ENCODE measurements at places on chromosomes 1 and 21. TPM values are rescaled to one million over a fixed set of nuclear protein-coding genes. Genes with fewer than 3 reads are reported as not detected.

GRCh38 chr1:204357551-204358490 lies 1.9 kb downstream of the PLEKHA6 start:
- H3K36me3 ChIP-seq: no peaks in the 10 kb centered on the region
- H3K27me3 ChIP-seq: no peaks in the 10 kb centered on the region
- H3K27ac ChIP-seq: no peak overlapping the region
- no peak for DNase-seq
- no peak overlapping the region for H3K4me3 ChIP-seq

VHLL gene
- not detected for total RNA-seq

- no peak overlapping the region for H3K27ac ChIP-seq
- no peaks in the 10 kb centered on the region for H3K27me3 ChIP-seq
- no peak overlapping the region for H3K4me3 ChIP-seq
- H3K36me3 ChIP-seq: no peaks in the 10 kb centered on the region
- DNase-seq: no peak
These were observed 37.2 kb upstream of the AIM2 start for GRCh38 chr1:159113596-159114433.

SH3BGR gene
- total RNA-seq: 1.2 TPM

CITED4 gene
- 0.64 TPM for total RNA-seq

LCE2A gene
- not detected for total RNA-seq

- DNase-seq: no peak
- H3K4me3 ChIP-seq: no peak overlapping the region
- no peak overlapping the region for H3K27ac ChIP-seq
- H3K36me3 ChIP-seq: peaks cover 15% of the 10 kb centered on the region
These were observed 76.9 kb upstream of the NEK2 start for GRCh38 chr1:211752317-211752716.

FCRL5 gene
- total RNA-seq: 7.8 TPM

DNA sequence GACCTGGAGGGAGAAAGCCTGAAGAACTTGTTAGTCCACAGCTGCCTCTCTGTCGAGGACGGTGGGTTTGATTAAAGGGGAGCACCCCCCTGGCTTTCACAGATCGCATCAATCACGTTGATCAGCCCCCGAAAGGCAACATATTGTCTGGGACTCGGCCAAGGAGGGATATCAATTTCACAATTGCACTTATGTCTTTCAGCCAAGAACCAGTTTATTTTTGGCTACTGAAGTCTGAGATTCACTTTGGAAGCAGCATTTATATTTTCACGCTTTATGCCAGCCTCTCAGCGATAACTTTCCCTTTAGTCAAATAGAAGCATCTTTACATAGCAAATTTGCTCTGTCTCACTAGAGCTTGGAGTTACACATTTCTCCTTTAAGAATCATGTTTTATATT lies 253.2 kb upstream of the RRP15 start:
- no peaks in the 10 kb centered on the region for H3K36me3 ChIP-seq
- H3K4me1 ChIP-seq: no peaks in the 10 kb centered on the region
- no peak for DNase-seq
- H3K4me3 ChIP-seq: no peak overlapping the region

OR2T11 gene
- total RNA-seq: not detected

DNA sequence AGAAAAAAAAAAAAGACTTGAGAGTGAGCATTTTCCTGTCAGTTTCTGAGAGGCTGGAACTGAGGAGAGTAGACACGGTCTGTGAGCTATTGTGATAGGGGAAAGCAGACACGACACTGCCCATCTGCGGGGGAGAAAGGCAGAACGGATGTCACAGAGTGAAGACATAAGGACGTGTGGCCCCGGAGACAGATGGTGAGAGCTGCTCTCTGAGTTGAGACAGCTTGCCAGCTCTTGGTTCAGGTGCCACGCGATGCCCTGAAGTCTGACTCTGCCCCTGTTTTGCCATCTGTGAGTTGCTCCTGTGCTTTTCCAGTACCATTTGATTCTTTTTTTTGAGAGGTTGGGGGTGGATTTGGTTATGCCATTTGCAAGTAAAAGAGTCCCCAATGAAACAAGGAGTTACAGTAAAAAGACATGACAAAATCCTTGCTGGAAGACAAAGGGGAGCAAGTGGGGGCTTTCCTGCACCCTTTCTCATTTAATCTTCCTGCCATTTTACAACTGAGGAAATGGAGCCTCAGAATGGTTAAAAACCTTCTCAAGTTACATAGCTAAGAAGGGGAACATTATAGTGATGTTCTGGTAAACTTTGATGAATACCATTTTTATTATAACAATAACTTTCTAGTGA lies 128.9 kb upstream of the DNAH14 start:
- no peaks in the 10 kb centered on the region for H3K27me3 ChIP-seq
- H3K4me3 ChIP-seq: no peak overlapping the region
- no peaks in the 10 kb centered on the region for H3K36me3 ChIP-seq
- no peak overlapping the region for H3K27ac ChIP-seq
- no peak for DNase-seq
- H3K4me1 ChIP-seq: no peaks in the 10 kb centered on the region

CRP gene
- total RNA-seq: 0.54 TPM

- H3K36me3 ChIP-seq: no peaks in the 10 kb centered on the region
- H3K4me3 ChIP-seq: no peak overlapping the region
- no peak for DNase-seq
- peaks cover 5% of the 10 kb centered on the region for H3K27me3 ChIP-seq
These were observed 651 bp upstream of the GABRD start for GRCh38 chr1:2018217-2019171.

DNA sequence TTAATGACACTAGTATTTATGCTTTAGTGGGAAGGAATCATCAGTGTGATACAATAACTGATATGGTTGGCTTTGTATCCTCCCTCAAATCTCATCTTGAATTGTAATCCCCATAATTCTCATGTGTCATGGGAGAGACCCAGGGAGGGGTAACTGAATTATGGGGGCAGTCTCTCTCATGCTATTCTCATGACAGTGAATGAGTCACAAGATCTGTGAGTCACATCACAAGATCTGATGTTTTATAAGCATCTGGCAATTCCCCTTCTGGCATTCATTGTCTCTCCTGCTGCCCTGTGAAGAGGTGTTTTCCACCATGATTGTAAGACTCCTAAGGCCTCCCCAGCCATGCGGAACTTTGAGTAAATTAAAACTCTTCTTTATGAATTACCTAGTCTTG lies 1760.3 kb downstream of the NCAM2 start:
- no peaks in the 10 kb centered on the region for H3K27me3 ChIP-seq
- DNase-seq: no peak
- no peaks in the 10 kb centered on the region for H3K36me3 ChIP-seq
- no peak overlapping the region for H3K27ac ChIP-seq

ILF2 gene
- total RNA-seq: 261 TPM

LDLRAD1 gene
- not detected for total RNA-seq

DNA sequence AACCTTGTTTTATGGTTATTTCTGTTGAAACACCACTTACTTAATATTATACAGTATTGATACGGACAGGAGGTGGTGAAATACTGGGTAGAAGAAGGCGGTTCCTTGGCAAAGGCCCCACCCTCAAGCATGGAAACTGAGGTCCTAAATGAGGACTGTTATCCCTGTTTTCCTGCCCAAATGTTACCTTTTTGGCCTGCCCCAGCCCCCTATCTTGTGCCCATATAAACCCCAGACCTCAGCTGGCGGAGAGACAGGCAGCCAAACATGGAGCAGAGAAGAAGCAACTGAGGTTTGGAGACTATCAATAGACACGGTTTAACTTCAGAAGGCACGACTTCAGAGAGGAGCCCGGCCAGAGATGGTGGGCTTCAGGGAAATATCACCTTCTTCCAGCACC lies 640.1 kb downstream of the PTPRU start:
- DNase-seq: no peak
- H3K4me1 ChIP-seq: no peaks in the 10 kb centered on the region
- H3K27me3 ChIP-seq: no peaks in the 10 kb centered on the region
- no peaks in the 10 kb centered on the region for H3K36me3 ChIP-seq
- no peak overlapping the region for H3K27ac ChIP-seq
- no peak overlapping the region for H3K4me3 ChIP-seq

IL22RA1 gene
- total RNA-seq: 0.08 TPM

TRIM58 gene
- not detected for total RNA-seq

DNA sequence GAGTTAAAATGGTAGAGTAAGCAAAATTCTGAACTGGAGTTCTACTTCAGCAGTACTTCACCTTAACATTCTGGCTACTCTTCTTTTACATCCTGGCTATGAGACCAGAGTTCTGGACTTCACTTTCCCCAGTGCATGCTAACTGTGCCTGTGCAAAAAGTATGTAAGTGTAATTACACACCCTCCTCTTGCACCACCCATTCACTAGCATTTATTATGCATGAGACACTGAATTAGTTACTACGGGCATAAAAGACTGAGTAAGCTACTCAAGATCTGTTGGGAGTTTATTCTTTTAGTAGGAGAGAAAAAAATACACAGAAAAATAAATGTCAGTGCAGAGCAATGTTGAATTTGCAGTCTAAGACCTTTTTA lies 87.2 kb downstream of the GIPC2 start:
- no peak for DNase-seq
- no peaks in the 10 kb centered on the region for H3K4me1 ChIP-seq
- no peaks in the 10 kb centered on the region for H3K36me3 ChIP-seq
- H3K4me3 ChIP-seq: no peak overlapping the region

- no peak for DNase-seq
- no peak overlapping the region for H3K27ac ChIP-seq
- no peaks in the 10 kb centered on the region for H3K36me3 ChIP-seq
- H3K4me3 ChIP-seq: no peak overlapping the region
- H3K4me1 ChIP-seq: peaks cover 10% of the 10 kb centered on the region
These were observed 21.3 kb downstream of the RAB3B start for GRCh38 chr1:51969038-51969705.

- H3K27me3 ChIP-seq: no peaks in the 10 kb centered on the region
- H3K4me1 ChIP-seq: peaks cover 17% of the 10 kb centered on the region
- H3K27ac ChIP-seq: no peak overlapping the region
- no peak overlapping the region for H3K4me3 ChIP-seq
- no peaks in the 10 kb centered on the region for H3K36me3 ChIP-seq
- DNase-seq: no peak
These were observed 3.2 kb upstream of the TMEM63A start for GRCh38 chr1:225885336-225885735.

APCS gene
- 0.45 TPM for total RNA-seq

GRCh38 chr1:114318961-114319360 lies 165.3 kb upstream of the SYT6 start:
- no peak overlapping the region for H3K27ac ChIP-seq
- H3K4me3 ChIP-seq: no peak overlapping the region
- no peaks in the 10 kb centered on the region for H3K36me3 ChIP-seq
- no peaks in the 10 kb centered on the region for H3K27me3 ChIP-seq

GRCh38 chr1:177255411-177255810 lies 84.7 kb downstream of the BRINP2 start:
- H3K36me3 ChIP-seq: no peaks in the 10 kb centered on the region
- no peaks in the 10 kb centered on the region for H3K27me3 ChIP-seq
- H3K4me1 ChIP-seq: no peaks in the 10 kb centered on the region
- DNase-seq: no peak

DNA sequence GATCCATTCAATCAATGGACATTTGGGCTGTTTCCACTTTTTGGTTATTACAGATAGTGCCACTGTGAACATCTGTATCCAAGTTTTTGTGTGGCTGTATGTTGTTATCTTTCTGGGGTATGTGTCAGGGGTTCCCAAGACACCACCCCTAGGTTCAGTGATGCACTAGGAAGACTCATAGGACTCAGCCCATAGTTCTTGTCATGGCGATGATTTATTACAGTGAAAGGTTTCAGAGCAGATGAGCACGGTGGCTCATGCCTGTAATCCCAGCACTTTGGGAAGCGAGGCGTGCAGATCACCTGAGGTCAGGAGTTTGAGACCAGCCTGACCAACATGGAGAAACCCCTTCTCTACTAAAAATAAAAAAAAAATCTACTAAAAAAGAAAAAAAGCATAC lies 64.1 kb downstream of the MAN1C1 start:
- H3K27ac ChIP-seq: no peak overlapping the region
- H3K4me1 ChIP-seq: peaks cover 10% of the 10 kb centered on the region
- H3K27me3 ChIP-seq: peaks cover 6% of the 10 kb centered on the region
- no peak for DNase-seq

RAP1GAP gene
- total RNA-seq: 0.05 TPM

DNA sequence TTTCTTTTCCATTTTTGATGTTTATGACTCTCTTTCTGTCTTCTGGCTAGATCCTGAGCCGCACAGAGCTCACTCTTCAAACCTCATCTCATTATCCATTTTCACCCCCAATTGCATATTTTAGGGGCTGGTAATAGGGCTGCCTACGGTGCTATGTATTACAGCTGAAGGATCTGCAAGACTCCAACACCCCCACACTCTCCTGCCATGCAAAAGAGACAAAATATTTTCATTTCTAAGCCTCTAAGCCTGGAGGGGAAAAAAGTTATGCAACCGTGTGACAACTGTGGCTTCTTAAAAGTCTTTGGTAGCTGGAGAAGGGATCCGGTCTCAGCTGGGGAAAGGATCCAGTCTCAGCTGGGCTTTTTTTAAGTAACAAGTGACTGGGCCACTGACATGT lies 311.6 kb downstream of the NPHP4 start:
- H3K4me1 ChIP-seq: no peaks in the 10 kb centered on the region
- no peak overlapping the region for H3K27ac ChIP-seq
- H3K4me3 ChIP-seq: no peak overlapping the region
- H3K27me3 ChIP-seq: no peaks in the 10 kb centered on the region
- no peaks in the 10 kb centered on the region for H3K36me3 ChIP-seq

DNA sequence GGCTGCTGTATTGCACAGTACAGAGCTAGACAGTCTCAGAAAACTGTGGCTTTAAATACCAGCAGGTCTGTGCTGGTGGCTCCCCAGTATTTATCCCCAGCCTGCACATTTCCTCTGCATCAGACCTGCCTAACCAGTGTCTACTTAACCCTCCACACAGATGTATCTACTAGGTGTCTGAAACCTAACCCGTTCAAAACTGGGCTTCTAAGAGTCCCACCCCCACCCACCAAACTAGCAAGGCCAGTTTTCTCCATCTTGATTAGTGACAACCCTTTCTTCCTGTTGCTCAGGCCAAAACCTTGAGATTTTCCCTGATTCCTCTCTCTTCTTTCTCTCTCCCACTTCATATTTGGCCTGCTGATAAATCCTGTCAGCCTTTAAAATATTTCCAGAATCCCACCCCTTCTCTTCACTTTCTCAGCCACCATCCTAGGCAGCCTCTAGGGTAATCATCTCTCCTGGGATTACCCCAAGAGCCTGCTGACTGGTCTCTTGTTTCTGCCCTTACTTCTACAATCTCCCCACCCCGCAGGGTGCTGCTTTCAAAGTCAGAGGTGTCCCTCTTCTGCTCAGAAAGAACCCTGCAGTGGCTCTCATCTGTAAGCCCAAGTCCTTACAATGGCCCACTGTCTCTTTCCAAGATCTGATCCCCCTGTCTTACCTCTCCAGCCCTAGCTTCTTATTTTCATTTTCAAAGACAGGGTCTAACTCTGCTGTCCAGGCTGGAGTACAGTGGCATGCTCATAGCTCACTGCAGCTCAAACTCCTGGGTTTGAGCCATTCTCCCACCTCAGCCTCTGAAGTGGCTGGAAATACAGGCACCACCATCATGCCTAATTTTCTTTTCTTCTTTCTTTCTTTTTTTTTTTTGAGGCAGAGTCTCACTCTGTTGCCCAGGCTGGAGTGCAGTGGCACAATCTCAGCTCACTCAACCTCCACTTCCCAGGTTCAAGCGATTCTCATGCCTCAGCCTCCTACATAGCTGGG lies 45.2 kb downstream of the H3-3A start:
- no peak overlapping the region for H3K27ac ChIP-seq
- no peak for DNase-seq
- peaks cover 23% of the 10 kb centered on the region for H3K4me1 ChIP-seq
- no peaks in the 10 kb centered on the region for H3K27me3 ChIP-seq

RHBDL2 gene
- total RNA-seq: not detected

IFNGR2 gene
- 71.5 TPM for total RNA-seq
